ENCODE measurements at places on chromosomes 3 and 15.
A peak's percentile ranks its signal among the peaks of the same experiment; 100 is the strongest.

DNA sequence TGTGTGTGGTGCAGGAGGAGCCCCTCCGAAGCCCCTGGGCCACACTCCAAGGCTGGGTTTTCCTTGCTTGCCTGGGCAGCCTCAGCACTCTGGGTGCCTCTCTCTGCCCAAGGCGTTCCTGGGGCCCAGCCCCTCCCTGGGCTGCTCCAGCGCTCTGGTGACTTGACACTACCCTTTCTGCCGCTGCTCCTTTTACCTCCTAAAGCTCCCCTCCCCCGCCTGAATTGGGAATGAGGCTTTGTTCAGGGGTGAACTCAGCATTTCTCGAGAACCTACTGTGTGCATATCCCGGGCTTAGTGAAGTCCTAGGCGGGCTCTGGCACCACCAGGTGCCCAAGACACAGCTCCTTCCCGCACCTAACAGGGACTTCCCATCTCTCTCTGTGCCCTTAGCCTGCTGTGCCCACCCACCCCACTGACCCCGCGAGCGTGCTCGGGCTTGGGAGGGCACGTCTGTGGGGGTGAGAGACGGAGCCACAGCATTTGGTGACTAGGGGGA, 1.2 kb upstream of the BAHD1 start:
- no peak for DNase-seq

DNA sequence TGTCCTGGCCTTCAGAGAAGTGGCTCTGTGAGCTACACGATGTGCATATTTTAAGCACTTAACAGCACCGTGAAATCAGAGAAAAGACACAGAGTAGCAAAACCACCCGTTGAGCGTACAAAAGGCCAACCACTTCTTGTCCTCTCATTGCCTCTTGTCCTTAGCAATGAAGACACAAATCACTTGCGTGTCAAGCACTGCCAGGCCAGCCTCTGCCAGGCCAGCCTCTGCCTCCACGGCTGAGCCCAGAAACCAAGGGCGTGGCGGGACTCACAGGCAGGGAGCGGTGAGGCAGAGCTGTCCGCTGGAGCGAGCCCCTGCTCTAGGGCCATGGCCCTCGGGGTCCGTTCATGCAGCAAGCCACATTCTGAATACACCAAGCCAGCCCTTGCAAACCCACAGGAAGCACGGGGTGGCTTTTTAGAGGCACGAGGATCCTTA, 4.0 kb downstream of the MUC4 start:
- no peak for DNase-seq

GRCh38 chr15:27989427-27989826, 109.7 kb downstream of the OCA2 start:
- DNase-seq = no peak

DNA sequence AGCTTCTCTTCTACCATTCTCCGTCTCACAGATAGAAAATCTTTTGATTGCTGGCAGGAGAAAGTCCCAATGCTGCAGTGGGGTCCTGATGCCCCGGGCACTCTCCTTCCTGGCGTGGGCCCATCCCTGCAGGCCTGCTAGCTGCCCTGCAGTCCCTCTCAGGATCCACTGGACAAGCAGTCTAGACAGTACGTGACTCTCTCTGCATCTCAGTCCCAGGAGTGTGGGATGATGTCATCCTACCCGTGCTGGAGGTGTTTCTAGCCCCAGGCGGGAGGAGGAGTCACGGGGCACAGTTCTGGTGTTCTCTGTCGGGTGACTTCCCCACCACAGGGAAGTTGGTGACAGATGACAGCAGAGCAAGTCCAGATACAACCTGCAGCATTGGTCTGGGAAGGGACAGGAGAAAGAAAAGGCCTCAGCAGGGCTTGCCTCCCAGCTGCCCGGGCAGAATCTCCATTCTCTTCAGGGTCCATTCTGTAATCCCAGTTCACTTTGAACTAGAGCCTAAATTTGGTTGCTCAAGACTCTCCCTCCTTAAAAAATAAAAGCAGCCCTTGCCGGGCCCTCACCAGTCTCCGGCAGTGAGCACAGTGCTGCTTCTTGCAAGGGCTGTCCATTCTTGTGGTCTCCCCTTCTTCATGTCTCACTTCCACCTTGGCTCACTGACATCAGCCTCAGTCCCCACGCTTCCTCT, 30.6 kb downstream of the SLC28A1 start:
- DNase-seq = peak; percentile 77

GRCh38 chr3:183082355-183082915, 16.9 kb downstream of the MCCC1 start:
- no peak for DNase-seq

GRCh38 chr3:186107215-186108105, 1.4 kb downstream of the ETV5 start:
- peak; percentile 85 for DNase-seq

- no peak for DNase-seq
Measured at GRCh38 chr3:56052188-56052587, 416.1 kb downstream of the ERC2 start.

- no peak for DNase-seq
Measured at GRCh38 chr3:16140894-16141285, 33.6 kb upstream of the GALNT15 start.

- no peak for DNase-seq
Measured at GRCh38 chr15:53911431-53911830, 66.8 kb upstream of the UNC13C start.

GRCh38 chr15:82135638-82136037, 89.8 kb upstream of the MEX3B start:
- DNase-seq = peak; percentile 40

- DNase-seq = no peak
Measured at GRCh38 chr3:184982076-184982475, 170.1 kb downstream of the VPS8 start.

DNA sequence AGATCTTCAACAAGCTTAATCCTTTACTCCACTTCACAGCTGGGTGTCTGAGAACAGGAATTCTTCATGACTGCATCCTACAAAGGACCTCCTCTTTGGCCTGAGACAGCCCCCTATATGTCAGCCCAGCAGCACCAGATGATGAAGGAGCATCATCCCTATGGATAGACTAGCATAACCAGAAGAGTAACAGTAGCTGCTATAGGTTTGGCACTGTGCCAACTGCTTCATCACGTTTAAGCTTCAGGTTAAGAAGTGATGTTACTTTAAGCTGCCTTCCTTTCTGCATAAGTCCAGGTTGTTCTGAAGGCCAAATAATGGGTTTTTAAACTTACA, 50.6 kb downstream of the CMSS1 start:
- DNase-seq = peak; percentile 65

DNA sequence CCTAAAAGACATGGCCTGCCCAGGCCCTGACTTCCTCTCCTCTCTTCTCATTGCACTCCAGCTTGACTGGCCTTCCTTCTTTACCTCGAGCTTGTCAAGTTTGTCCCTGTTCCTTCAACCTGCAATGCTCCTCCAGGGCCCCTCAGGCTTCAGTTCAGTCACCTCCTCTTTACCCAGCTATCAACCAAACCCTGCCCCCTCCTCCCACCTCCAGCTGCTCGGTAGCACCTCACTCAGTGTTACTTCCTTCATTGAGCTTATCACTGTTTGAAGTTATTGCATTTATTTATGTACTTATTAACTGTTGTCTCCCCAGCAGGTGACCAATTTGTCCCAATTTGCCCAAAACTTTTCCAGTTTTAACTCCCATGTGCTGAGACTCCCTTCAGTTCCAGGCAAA, 95.8 kb upstream of the UBE2E1 start:
- no peak for DNase-seq

GRCh38 chr3:126515066-126515706, 2.4 kb downstream of the UROC1 start:
- DNase-seq = no peak

GRCh38 chr3:11539677-11540076, 104.0 kb downstream of the VGLL4 start:
- no peak for DNase-seq

GRCh38 chr15:91929509-91929908, 76.0 kb downstream of the SLCO3A1 start:
- DNase-seq = no peak

DNA sequence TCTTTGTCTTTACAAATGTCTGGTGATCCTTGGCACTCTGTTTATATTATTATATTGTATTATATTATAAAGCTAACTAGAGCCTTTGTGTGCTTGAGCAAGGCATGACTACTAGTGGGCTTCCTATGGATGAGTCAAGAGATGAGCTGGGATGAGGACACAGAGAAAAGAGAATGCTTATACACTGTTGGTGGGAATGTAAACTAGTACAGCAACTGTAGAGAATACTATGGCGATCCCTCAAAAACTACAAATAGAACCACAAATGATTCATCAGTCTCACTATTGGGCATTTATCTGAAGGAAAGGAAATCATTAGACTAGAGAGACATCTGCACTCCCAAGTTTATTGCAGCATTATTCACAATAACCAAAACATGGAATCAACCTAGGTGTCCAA, 40.8 kb upstream of the MED12L start:
- DNase-seq = peak; percentile 64

- no peak for DNase-seq
Measured at GRCh38 chr3:50415816-50416215, 56.5 kb upstream of the TMEM115 start.

DNA sequence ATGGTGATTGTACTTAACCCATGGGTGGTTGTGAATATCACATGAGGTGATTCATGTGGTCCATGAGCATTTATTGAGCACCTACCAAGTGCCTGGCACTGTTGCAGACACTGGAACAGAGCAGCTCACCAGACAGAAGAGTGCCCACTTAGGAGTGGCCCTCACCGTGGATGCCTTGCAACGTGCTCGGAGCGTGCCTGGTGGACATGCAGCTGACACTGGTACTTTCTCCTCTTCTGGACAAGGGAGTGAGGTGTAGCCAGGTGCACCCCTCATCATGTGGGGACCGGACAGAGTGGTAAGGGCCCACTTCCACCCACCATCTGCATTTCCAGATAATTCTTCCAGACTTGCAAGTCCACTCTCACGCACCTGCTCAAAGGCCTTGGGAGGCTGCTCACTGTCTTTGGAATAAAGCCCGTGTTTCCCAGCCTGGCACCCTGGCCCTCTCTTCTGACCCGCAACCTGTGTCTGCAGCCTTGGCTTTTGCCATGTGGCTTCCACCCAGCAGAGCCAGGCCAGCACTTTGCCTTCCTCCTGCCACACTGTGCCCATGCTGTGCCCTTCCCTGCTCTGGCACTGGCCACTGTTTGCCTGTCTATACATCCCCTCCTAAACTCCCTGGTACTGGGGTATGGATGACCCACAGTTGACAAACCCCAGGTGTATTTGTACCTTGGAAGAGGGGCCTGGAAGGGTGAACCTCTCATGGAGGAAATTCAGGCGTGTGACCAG, 90.9 kb upstream of the SEC13 start:
- no peak for DNase-seq

GRCh38 chr3:151768393-151768930, 34.7 kb downstream of the AADACL2 start:
- DNase-seq = no peak

- DNase-seq = no peak
Measured at GRCh38 chr3:29226706-29227105, 54.2 kb upstream of the RBMS3 start.

DNA sequence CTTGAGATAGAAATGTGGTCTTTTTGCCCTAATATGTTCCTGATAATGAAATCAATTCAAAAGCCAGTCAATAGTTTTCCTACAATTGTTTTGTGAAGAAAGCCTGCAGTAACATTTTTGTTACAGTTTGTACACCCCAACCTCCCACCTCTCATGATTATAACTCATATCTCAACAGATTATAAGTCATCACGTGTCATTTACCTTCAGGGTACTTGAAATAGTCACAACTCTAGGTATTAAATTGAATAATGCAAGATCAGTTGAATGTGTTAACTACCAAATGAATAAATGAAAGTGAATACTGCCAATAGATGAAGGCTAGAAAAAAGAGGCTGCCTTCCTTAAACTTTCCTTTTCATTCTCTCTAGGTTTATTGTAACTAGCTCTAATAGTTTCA, 32.9 kb upstream of the CTDSPL2 start:
- DNase-seq = no peak

- DNase-seq = no peak
Measured at GRCh38 chr15:76024021-76024768, 12.0 kb upstream of the NRG4 start.

DNA sequence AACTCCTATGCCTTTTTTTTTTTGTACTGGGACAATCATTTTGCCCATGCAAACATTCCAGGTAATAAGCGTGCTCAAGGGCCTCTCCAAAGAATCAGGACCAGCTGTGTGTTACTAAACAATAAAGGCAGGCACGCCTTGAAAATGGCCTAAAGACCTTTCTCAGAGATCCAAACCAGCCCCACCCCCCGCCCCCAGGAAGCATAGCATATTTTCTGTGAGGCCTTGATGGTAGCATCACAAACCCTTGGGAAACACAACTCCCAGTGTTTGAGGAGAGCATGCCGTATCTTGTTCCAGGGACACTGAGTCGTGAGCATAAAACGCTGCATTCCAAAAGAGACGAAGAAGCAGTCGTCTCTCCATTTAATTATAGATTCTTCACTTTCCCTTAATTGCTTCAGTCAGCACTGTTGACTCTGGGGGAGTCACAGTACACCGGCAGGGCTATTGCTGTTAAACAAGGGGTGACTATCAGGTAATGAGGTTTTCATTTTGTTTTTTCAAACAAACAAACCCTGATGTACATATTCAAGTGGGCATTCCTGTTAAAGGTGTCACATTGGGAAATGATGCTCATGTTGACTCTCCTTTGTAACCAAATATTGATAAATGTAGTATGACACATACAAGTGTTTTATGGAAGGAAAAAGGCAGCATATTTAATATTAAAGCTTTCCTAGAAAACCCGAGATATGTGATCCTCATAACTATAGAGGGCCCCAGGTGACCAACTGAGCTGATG, 4.4 kb upstream of the TPM1 start:
- DNase-seq = no peak

GRCh38 chr3:185722881-185723280, 102.0 kb downstream of the IGF2BP2 start:
- DNase-seq = no peak

- peak; percentile 68 for DNase-seq
Measured at GRCh38 chr3:195150181-195151118, 120.5 kb downstream of the XXYLT1 start.

- no peak for DNase-seq
Measured at GRCh38 chr3:155690921-155691320, 54.0 kb downstream of the PLCH1 start.

DNA sequence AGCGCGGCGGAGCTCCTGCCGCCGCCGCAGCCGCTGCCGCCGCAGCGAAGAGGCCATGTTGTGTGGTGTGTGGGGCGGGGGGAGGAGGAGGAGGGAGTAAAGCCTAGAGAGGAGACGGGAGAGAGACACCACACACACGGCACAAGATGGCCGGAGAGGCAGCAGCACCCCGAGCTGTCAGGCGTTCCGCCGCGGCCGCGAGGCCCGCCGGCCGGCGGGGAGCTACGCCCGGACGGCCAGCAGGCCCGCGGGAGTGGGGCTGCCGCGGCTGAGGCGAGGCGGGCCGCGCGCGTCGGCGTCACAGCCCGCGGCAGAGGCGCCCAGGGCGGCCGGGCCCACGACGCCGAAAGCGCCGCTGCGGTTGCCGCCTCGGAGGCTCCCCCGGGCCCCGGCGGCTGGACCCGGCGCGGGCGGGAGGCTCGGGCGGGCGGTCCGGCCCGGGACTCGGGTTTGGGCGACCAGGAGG, 17.4 kb upstream of the CHD2 start:
- DNase-seq = no peak

GRCh38 chr15:75673426-75674235, 25.9 kb downstream of the SNX33 start:
- peak; percentile 79 for DNase-seq

GRCh38 chr3:88824666-88825564, 282.5 kb upstream of the EPHA3 start:
- peak; percentile 32 for DNase-seq

- peak; percentile 43 for DNase-seq
Measured at GRCh38 chr3:149701206-149701976, 43.6 kb upstream of the WWTR1 start.

GRCh38 chr3:150823277-150823676, 60.3 kb upstream of the SIAH2 start:
- DNase-seq = no peak

All from fibroblast of skin of right quadriceps (primary cell).